ENCODE measurements at places on chromosomes 7 and 10.
A peak's percentile ranks its signal among the peaks of the same experiment; 100 is the strongest.

DNA sequence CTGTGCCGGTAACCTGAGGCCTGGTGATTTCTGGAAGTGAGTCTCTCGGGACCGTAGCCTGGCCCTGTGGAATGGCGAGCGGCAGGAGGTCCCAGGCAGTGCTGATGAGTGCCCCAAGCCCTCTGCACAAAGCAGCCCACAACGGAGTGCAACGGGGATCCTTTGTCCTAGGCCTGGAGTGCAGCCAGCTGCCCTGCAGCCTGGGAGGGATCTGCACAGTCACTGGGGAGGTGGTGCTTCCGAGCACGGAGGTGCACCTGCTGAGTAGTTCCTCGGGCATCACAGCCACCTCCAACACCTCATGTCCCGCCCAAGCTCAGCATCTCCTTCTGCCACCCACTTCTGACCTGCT lies 162.8 kb upstream of the ZMIZ1 start:
- DNase-seq, result no peak

DNA sequence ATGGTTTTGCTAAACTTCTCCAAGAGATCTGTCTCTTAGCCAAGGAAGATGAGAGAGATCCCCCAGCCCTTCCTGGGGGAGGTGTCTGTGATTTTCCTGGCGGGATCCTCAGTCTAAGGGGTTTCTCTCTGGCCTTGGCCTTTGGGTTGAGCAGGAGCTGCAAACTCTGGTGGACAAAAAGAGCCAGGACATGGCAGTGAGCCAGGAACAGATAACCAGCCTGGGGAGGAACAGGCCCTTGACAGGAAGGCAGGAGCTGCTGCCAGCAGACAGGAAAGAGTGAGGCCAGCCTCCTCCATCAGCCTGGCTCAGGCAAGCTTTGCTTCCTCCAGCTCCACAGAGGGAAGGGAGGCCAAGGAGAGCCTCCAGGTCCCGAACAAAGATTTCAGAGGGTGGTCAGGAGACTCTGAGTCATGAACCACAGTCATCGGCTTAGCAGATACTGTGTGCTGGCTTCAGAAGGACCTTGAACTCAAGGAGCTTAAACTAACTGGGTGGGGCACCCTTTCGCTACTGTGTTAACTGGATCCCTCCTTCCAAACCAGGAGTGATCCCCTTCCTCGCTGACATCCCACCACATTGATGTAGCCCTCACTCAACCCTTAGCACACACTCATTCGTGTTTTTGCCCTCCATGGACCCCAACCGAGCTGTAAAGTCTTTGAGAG lies 34.7 kb downstream of the DDIT4 start:
- DNase-seq, result peak; percentile 96

DNA sequence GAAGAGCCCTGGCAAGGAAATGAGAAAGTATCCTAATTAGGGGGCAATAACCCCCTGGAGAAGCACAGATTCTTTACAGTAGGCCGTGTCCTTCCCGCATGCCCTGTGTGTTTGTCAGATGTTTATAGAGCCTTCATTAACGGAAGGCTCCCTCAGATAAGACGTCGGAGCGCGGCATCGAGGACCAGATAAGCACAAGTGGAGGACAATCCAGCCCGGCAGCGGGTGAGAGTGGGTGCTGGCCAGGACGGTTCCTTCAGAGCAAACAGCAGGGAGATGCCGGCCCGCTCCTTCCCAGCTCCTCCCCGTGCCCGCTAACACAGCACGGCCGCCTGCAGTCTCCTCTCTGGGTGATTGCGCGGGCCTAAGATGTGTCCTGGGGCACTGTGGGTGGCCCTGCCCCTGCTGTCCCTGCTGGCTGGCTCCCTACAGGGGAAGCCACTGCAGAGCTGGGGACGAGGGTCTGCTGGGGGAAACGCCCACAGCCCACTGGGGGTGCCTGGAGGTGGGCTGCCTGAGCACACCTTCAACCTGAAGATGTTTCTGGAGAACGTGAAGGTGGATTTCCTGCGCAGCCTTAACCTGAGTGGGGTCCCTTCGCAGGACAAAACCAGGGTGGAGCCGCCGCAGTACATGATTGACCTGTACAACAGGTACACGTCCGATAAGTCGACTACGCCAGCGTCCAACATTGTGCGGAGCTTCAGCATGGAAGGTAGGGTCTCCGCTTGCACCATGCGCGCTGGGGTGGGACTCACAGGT lies at the start of gene GDF2:
GDF2 (plus strand) TSS at position 155 of the 762 bp plus-strand sequence; CDS start at position 370, 215 bp downstream.
- no peak for DNase-seq

DNA sequence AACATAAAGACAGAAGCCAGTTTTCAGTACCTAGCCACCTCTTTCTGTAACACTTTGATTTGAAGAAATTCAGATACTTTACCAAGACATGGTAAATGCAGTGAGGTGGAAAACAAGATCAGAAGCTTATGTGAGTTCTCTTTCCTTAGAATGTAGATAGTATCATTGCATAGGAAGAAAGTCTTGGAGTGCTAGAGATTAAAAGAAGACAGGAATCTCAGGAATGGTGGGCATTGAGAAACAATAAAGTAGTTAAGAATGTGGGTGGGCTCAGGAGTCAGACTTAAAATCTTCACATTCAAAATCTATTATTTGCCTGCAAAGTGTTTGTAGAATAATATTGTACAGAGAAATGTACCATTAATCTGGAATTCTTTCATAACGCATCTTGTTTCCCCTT lies 58.9 kb downstream of the POLL start:
- DNase-seq, result no peak

- DNase-seq, result no peak
These were observed 9.2 kb downstream of the MKI67 start for GRCh38 chr10:128116851-128117615.

DNA sequence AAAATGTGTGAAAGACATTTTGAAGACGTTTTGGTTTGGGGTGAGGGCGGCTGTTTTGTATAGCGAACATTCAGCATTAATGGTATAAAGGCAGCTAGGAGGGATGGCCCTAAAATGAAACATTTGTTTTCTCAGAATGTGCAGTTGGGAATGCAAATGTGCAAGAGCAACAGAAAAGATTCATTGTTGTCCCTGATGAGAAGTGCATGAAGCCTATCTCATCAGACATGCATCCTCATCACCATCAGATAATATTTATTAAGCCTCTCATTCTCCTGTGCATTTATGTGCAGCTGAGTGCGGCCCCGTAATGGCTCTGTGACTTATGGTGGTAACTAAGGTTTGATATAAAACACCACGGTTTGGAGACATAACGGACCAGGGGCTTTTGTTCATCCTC lies 199.5 kb downstream of the GFRA1 start:
- no peak for DNase-seq

DNA sequence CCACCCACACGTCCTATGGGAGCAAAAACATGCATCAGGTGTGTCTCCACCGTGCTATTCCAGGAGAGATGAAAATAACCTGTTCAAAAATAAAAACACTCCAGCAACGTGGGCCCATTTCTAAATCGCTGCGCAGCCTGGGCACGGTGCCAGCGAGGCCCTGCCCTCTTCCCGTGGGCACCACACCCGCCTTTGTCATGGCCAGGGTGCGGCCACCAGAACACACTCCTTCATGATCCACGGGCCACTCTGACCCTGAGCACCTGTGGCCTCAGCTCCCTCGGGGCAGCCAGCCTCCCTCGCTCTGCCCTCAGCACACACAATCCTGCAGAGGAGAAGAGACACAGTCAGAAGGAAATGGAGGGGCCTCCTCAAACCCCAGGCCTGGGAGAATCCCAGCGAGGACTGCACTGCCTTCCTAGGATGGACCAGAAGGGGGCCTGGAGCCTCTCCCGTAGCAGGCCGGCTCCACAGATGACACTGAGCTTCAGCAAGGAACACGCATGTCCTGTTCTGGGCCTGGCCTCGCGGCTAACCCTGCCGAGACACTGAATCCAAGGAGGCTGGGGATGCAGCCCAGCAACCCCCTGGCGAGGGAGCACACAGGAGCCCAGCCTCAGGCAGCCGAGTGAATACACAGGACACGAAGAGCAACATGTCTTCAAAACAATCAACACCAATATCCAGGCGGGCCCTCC lies 169.0 kb downstream of the MAD1L1 start:
- peak; percentile 35 for DNase-seq

- no peak for DNase-seq
These were observed 754.3 kb downstream of the LRMDA start for GRCh38 chr10:76185471-76186301.

GRCh38 chr7:96636342-96636860 lies 73.2 kb downstream of the SEM1 start:
- DNase-seq, result no peak

- peak; percentile 55 for DNase-seq
These were observed 197.9 kb downstream of the HDAC9 start for GRCh38 chr7:18693406-18693805.

GRCh38 chr7:93046641-93047040 lies 71.1 kb downstream of the SAMD9 start:
- DNase-seq, result no peak

- DNase-seq, result no peak
These were observed 31.6 kb downstream of the CTTNBP2 start for GRCh38 chr7:117841611-117842010.

DNA sequence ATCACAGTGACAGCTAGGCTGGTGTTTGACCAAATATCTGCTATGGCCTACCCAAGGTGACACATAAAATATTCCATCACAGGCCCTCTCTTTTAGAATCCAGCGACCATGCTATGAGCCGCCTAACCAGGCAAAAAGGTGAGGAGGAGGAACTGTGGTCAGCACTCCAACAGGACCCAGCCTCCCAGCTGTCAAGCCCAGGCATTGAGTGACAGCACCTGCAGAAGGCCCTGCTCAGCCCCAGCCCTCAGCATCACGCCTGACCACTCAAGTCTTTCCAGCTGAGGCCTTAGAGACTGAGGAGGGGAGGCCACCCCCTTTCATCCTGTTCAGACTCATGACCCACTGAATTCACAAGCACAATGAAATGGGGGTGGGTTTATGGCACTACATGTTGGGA lies 43.0 kb downstream of the CXCL12 start:
- no peak for DNase-seq

- no peak for DNase-seq
These were observed 64.2 kb downstream of the MYOF start for GRCh38 chr10:93417921-93418320.

- peak; percentile 75 for DNase-seq
These were observed 73.2 kb downstream of the SFMBT2 start for GRCh38 chr10:7337431-7338171.

DNA sequence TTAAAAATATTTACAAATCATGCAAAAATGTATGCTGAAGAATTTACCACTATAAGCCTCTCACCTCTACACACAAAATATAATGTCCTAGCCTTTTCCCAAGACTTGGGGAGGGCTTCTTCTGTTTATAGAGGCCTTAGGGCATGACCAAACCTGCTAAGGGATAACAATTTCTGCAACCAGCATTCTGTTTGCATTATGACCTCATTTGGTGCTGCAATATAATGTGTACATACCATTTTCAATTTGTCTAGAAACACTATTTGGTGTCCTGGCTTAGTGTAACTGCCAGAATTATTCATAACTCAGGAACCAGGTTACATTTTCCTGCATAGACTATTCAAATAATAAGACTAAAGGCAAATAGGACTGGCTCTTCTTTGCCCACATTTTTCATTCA lies 446.6 kb upstream of the SORCS1 start:
- no peak for DNase-seq

DNA sequence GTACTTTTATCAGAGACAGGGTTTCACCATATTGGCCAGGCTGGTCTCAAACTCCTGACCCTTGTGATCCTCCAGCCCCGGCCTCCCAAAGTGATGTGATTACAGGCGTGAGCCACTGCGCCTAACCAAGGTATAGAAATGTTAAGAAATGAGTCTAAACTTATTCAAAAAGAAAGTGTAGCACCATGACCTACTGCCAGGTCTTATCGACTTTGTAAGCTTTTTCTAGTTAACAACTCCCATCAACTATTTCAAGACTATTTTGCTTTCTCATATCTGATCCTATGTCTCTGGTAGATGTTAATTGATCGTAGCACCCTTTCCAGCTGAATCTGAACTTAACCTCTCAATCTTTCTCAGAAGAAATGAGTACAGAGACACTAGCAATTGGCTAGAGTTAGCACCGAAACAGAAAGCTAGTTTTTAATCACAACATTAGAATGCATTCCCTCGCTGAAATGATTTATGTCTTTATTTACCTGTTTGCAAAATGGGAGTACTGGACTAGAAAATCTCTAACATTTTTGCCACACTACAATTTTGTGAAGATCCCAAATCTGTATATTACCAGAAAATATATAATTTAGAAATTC lies 114.0 kb upstream of the HGF start:
- no peak for DNase-seq

DNA sequence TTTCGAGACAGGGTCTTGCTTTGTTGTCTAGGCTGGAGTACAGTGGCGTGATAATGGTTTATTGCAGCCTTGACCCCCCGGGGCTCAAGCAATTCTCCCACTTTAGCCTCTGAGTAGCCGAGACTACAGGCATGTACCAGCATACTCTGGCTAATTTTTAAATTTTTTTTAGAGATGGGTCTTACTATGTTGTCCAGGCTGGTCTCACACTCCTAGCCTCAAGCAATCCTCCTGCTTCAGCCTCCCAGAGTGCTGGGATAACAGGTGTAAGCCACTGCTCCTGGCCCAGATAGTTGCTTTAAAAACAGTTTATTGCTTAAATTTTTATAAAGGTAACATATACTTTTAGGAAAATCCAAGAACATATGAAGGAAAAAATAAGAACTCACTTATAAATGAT lies 26.3 kb downstream of the NEURL1 start:
- no peak for DNase-seq

DNA sequence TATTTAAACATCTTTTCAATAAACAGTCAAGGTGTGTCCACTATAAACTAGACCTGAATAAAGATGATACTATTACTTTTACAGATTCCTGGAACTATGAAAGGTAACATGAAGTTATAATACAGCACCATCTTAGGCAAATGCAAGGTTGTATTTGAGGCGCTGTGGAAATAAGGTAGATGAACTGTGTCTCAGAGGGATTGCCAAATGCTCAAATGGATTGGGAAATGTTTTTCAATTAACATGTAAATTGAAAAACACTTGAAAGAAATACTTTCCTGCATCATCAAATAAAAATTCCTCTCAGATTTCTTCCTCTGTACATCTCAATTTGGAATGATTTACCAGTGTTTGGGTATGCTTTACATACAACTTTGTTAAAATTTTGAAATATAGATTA lies 139.4 kb downstream of the DKK1 start:
- no peak for DNase-seq

GRCh38 chr7:110130669-110131068 lies 960.3 kb upstream of the LRRN3 start:
- no peak for DNase-seq

- peak; percentile 70 for DNase-seq
These were observed 135.9 kb downstream of the CUX1 start for GRCh38 chr7:101953248-101953819.
